ENCODE measurements at places on chromosomes 5 and 9. TPM values are rescaled to one million over a fixed set of nuclear protein-coding genes. Genes with fewer than 3 reads are reported as not detected.

DNA sequence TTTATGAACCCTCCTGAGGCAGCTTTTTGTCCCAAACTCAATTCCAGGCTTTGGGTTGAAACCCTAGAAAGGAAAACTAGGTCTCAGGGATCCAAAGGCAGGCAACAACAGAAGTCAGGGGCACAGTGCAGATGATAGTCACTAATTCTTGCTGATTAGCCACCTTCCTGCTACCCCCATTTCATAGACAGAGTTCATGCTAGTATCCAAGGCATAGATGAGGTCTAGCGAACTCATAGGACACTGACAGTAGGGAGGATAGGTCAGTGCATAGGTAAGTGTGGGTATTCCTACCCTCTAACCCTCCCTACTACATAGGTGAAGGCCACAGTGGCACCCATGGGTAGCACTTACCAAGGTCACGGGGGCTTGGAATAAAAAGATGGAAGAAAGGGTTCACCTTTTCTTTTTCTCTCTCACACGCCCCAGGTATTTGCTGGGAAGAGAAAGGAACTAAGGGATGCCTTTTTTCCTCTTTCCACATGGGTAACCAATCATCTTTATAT is 86.2 kb downstream of the SLC25A46 start:
- DNase-seq: no peak
- no peaks in the 10 kb centered on the region for H3K4me1 ChIP-seq
- H3K4me3 ChIP-seq: no peak overlapping the region
- H3K27ac ChIP-seq: no peak overlapping the region
- no peaks in the 10 kb centered on the region for H3K36me3 ChIP-seq

DNA sequence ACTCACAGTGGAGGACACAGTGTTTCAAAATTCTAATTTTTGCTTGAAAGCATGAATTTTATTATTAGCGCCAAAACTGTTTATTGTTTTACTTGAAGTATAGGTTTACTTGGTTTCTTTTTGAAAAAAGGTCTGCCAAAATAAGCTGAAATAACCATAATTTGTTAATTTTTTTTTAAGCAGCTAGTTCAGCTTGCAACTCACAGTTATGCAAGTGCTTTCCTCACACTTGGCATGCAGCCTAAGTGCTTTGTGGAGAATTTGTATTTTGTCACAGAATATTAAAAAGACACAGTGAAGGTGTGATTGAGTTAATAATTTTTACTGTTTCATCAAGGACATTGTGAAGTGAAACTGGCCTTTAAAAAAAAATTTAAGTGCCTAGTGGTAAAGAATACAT is 21.6 kb downstream of the PBX3 start:
- no peaks in the 10 kb centered on the region for H3K27me3 ChIP-seq
- H3K4me3 ChIP-seq: no peak overlapping the region
- H3K36me3 ChIP-seq: no peaks in the 10 kb centered on the region
- no peak for DNase-seq

GRCh38 chr9:2021731-2022130 is 6.6 kb downstream of the SMARCA2 start:
- peaks cover 7% of the 10 kb centered on the region for H3K4me1 ChIP-seq
- no peak for DNase-seq
- H3K27ac ChIP-seq: no peak overlapping the region
- no peak overlapping the region for H3K4me3 ChIP-seq
- no peaks in the 10 kb centered on the region for H3K36me3 ChIP-seq
- H3K27me3 ChIP-seq: no peaks in the 10 kb centered on the region

DNA sequence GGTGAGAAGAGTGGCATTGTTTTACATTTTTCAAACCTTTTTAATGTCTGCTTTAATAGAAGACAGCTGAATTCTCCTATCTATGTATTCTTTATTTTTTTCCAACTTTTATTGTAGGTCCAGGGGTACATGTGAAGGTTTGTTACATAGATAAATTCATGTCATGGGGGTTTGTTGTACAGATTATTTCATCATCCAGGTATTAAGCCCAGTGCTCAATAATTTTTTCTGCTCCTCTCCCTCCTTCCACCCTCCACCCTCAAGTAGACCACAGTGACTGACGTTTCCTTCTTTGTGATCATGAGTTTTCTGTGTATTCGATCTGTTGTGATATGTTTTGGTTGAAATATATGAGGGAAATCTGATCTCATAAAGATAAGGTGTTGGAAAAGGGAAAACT is 1.7 kb upstream of the SREK1 start:
- no peak for DNase-seq
- no peaks in the 10 kb centered on the region for H3K27me3 ChIP-seq
- no peak overlapping the region for H3K27ac ChIP-seq
- peaks cover 4% of the 10 kb centered on the region for H3K4me1 ChIP-seq
- H3K4me3 ChIP-seq: no peak overlapping the region

The INSL4 gene
- not detected for total RNA-seq

The FAM13B gene
- 25.1 TPM for total RNA-seq

The PCDHGA4 gene
- total RNA-seq: 7.6 TPM

DNA sequence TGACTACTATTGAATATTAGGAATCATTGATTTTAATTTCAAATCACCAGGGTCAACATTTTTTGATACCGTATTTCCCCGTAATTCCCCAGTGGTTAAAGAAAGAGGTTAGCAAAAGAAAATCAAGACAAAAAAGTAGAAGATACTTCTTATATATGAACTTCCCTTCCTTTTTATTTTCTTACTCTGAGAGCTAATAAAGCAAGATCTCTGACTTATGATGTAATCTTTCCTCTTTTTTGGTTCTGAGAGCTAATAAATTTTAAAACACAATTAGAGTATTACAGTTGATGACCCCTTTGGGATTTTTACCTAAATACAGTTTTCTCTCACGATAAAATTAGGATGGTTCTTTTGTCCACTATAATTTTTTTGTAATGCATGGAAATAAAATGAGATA is 9.2 kb upstream of the FYB1 start:
- no peak overlapping the region for H3K27ac ChIP-seq
- no peaks in the 10 kb centered on the region for H3K4me1 ChIP-seq
- H3K27me3 ChIP-seq: no peaks in the 10 kb centered on the region
- no peak for DNase-seq

The PLPPR1 gene
- not detected for total RNA-seq

DNA sequence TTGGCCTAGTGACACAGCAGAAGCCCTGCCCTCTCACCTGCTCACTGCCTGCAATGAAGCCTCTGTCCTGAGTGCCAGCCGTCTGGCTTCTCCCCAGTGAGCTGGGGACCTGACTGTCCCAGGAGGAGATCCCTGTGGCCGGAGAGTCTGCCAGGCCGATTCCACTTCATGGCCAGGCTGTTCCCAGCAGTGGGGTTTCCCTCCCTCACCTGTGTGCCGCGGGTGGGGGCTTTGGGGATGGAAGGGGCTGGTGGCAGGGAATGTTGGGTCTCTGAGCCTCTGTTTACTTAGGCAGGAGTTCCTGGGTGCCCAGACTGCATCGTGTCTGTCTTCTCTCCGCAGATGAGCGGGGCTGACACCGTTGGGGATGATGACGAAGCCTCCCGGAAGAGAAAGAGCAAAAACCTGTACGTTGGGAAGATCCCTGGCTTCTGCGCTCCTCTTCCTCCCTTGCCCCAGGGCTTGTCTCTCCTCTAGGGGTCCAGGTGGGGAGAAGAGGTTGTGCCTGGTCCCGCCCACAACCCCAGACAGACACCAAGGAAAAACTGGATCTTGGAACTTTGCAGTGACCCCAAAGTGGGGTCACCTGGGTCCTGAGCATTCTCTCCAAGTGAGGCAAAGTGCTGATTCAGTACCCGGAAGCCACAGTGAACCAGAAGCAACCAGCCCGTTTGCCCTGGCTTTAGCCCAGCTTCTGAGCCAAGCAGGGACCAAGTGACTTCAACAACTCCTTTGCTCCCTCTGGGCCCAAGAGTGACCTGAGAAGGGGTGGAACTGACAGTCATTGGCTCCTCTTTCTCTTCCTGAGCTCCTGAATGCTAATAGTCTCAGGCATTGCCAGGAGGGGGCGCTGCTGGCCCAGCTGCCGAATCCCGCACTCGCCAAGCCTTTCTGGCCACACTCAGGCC is 127.7 kb downstream of the RGS3 start:
- no peak overlapping the region for H3K27ac ChIP-seq
- peak; percentile 50 for DNase-seq
- peaks cover 13% of the 10 kb centered on the region for H3K4me1 ChIP-seq
- peaks cover 5% of the 10 kb centered on the region for H3K36me3 ChIP-seq
- no peaks in the 10 kb centered on the region for H3K27me3 ChIP-seq
- no peak overlapping the region for H3K4me3 ChIP-seq

DNA sequence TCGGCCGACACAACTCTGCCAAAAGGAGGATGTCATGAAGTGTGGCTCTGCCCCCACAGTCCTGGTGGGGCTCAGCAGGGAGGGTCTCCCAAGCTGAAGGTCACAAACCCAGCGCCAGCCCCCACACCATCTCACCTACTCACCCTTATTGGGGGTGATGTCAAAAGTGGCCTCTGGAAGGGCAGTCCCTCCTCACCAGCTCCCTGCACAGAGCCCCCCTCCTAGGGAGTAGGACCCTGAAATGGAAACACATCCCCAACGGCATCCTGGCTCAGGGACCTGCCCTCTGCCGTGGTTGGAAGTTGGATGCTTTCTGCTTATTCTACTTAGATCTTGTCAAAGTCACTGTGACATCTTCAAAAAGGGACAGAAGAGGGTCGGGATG is 89.5 kb downstream of the NSUN2 start:
- H3K27ac ChIP-seq: no peak overlapping the region

The SLC4A9 gene
- total RNA-seq: not detected

- no peaks in the 10 kb centered on the region for H3K4me1 ChIP-seq
- no peaks in the 10 kb centered on the region for H3K36me3 ChIP-seq
- no peak overlapping the region for H3K27ac ChIP-seq
- no peak for DNase-seq
- H3K27me3 ChIP-seq: no peaks in the 10 kb centered on the region
- H3K4me3 ChIP-seq: no peak overlapping the region
Observed at GRCh38 chr5:113081091-113081839, 104.7 kb downstream of the DCP2 start.

The PCDHA11 gene
- total RNA-seq: 0.51 TPM

- no peak overlapping the region for H3K27ac ChIP-seq
- peak; percentile 23 for DNase-seq
Observed at GRCh38 chr5:67773411-67774266, 441.9 kb upstream of the PIK3R1 start.

The ALDH1A1 gene
- total RNA-seq: 45.2 TPM

DNA sequence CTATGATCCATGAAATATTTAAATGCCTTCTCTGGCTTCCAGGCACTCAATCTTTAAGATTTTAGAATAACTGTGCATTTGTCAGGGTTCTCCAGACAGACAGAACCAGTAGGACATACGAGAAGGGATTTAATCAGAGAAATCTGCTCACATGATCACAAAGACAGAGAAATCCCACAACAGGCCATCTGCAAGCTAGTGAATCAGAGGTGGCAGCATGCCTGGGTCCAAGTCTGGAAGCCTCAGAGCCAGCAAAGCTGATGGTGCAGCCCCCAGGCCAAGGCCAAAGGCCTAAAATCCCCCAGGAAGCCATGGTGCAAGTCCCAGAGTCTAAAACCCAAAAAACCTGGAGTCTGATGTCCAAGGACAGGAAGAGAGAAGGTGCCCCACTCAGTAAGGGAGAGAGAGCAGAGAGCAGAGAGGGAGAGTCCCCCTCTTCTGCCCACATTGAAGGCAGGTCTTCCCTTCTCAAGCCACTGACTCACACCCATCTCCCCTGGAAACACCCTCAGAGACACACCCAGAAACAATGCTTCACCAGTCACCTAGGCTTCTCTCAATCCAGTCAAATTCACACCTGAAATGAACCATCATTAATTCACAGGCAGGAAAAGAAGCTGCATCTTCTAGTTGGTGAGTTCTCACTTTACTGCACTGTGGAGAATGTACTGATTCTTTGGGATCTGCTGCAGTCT is 48.7 kb downstream of the CAMSAP1 start:
- no peaks in the 10 kb centered on the region for H3K27me3 ChIP-seq
- H3K27ac ChIP-seq: no peak overlapping the region
- DNase-seq: peak; percentile 34
- peaks cover 6% of the 10 kb centered on the region for H3K4me1 ChIP-seq
- no peaks in the 10 kb centered on the region for H3K36me3 ChIP-seq

GRCh38 chr5:146862641-146863040 is 15.9 kb downstream of the PPP2R2B start:
- H3K27me3 ChIP-seq: no peaks in the 10 kb centered on the region
- no peak overlapping the region for H3K27ac ChIP-seq
- no peak for DNase-seq
- H3K4me3 ChIP-seq: no peak overlapping the region

DNA sequence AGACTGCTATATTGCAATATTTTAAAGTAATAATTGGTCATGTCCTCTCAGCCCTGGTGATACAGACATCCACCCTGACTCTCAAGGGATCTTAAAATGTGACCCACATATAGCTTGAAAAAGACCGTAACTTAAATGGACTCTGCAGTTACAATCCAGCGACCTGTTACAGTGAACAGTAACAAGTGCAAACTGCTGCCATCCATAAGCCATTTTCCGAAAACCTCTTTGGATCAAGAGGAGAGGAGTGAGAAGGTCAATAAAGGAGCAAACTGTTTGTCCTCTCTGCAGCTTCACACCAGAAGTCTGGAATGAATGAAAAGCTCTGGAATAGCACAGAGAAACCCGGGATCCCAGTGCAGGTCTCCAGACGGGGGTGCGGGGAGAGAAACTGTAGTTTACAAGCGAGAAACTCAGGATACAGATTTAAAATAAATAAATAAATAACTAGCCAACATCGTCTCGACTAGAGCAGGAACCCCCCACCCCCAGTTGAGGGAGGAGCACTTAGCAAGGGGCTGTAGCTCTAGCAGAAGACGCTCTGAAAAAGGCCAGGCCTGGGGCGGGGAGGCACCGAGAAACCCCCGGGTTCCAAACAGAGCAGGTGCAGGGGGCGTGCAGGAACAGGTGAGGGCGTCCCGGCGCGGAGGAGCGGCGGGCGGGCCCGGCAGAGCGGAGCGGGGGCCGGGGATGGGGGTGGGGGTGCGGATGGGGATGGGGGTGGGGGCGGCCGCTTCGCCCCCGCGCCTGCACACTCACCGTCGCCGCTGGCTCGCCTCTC is 572 bp downstream of the ZDHHC21 start:
- peak overlapping the region; percentile 77 for H3K4me3 ChIP-seq
- peak; percentile 30 for DNase-seq
- H3K36me3 ChIP-seq: no peaks in the 10 kb centered on the region
- H3K4me1 ChIP-seq: no peaks in the 10 kb centered on the region

GRCh38 chr9:125959951-125960619 is 212.9 kb downstream of the PBX3 start:
- H3K4me1 ChIP-seq: no peaks in the 10 kb centered on the region
- no peak overlapping the region for H3K27ac ChIP-seq
- H3K36me3 ChIP-seq: peaks cover 6% of the 10 kb centered on the region
- DNase-seq: no peak

The ELL2 gene
- total RNA-seq: 121 TPM

- H3K4me1 ChIP-seq: peaks cover 6% of the 10 kb centered on the region
- peak overlapping the region; percentile 49 for H3K27ac ChIP-seq
- H3K4me3 ChIP-seq: peak overlapping the region; percentile 88
Observed at GRCh38 chr5:95734906-95735305, 3.8 kb downstream of the RHOBTB3 start.
